Tongue (tissue), 3 donors: ENCODE measurements at places on chromosomes 1 and 21. TPM values are rescaled to one million over a fixed set of nuclear protein-coding genes. Genes with fewer than 3 reads are reported as not detected.

Gene S100A14
- 40.9 TPM for total RNA-seq

Gene RGS8
- 0.10 TPM for total RNA-seq

Gene NEK7
- 131 TPM for total RNA-seq

Gene AADACL3
- total RNA-seq, result not detected

Gene BSND
- not detected for total RNA-seq

Gene PSEN2
- total RNA-seq, result 82.4 TPM

Gene OLFML2B
- total RNA-seq, result 45.7 TPM

Gene ARL8A
- 29.8 TPM for total RNA-seq

Gene OR2L13
- not detected for total RNA-seq

Gene TACSTD2
- total RNA-seq, result 65.3 TPM

DNA sequence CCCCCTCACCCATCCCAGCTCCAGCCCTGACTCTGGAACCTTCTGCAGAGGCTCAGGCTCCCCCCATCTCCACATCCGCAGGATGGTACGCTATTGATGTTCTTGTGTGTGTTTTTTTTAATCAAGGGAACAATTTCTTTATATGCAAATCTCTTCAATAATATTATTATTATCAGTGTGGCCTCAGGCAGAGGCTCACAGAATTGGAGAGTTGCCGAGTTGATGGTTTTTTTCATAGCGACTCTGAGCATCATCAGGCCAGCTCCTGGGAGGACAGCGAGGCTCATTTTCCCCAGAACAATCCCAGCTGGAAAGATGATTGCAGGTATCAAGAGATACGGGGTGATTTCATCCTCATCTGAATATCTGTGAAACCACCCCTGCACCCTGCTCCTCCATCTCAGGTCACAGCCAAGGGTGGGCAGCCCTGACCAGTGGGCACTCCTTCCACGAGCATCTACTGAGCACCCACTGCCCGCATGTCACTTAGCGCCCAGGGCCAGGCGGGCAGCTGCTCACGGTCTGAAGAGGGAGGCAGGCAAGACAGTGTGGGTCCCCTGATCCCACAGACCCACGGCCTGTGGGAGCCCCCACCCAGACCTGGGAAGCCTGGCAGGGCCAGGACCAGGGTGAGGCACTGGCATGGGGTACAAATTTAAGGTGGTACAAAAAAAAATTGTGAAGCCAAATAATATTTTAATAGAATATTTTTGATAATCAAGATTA is 245.6 kb upstream of the VAMP3 start:
- DNase-seq, result no peak

DNA sequence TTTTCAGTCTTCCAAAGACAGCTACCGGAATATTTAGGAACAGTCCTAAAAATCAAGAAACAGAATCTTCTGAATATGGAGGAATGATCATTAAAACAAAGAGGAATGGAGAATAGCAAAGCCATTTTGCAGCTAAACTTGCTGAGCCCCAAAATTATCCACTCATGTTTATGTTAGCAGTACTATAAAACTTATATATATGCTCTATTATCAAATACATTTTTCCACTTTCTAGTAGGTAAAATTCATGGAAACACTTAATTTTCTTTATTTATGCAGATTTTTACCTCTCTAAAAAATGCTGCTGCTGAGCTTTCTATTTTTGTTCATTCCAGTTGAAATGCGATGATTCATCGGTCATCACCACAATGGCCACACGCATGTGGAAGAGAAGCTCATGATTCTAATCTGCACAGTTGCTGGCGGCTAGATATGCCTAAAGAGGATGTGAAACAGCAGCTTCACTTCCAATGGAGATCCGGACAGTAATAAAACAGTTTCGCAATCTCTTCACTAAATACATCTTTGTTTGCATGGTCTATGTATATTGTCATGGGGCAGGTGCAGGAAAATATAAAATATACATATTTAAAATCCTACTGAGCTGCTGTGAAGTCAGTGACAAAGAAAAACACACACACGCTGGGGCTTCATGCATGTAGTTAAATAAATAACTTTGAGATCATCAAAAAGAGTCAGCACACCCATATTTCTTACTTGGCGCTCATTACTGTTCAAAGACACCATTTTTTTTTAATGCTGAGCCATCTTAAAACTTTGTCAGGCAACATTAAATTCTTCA is 292.2 kb downstream of the SMYD3 start:
- peak; percentile 30 for DNase-seq

DNA sequence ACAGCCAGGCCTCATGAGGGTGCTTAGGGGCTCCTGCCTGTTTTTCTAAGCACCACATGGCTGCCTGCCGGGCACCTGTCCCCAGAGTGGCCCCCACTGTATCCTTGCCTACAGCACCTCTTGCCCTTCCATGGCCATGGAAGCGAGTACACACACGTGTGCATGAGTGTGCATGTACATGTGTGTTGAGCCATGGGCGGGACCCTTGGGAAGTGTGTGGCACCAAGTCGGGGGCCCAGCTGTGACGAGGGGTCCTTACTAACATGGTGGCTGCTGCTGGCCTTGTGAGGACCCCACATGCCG is 25.8 kb downstream of the KRTAP10-1 start:
- no peak for DNase-seq

DNA sequence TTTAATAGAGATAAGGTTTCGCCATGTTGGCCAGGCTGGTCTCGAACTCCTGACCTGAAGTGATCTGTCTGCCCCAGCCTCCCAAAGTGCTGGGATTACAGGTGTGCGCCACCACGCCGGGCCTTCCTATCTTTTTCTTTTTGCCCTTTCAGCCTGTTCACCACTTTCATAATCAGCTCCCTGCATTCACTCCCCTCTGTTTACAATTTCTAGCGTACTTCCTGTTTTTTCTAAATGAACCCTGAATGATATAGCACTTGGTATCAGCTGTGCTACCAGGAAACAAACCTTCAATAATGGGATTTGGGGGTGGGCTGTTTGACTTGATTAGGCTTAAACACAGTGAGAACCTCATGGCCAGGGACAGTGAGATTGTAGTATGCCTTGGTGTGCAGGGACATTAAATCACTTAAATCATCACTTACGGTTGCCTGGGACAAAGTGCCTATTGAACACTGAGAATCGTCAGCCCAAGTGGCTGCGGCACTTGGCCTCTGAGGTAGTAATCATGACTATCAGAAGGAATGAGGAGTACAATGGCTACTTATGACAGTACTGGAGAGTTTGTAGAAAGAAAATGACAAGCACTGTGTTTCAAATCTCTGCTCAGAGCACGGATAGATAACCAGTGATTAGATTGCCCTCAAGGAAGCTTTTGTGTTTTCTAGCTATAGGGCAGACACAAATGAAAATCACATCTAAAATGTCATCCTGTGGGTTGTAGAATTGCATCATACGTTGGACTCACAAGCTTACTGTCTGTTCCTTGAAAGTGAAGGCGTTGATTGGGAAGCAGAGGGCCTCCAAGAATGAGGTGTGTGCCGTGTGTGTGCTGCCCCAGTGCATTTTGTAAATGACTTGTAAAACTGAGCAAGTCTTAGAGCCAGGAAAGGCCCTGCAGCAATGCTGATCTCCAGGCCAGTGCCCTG is 661.8 kb downstream of the MATN1 start:
- no peak for DNase-seq

- no peak for DNase-seq
Observed at GRCh38 chr1:77413541-77414335, 131.9 kb downstream of the AK5 start.

- DNase-seq, result no peak
Observed at GRCh38 chr1:83845437-83846071, 153.4 kb downstream of the TTLL7 start.

- no peak for DNase-seq
Observed at GRCh38 chr21:29072873-29073221, 601 bp downstream of the CCT8 start.

GRCh38 chr1:31400393-31400792 is 12.6 kb upstream of the SERINC2 start:
- no peak for DNase-seq

- DNase-seq, result peak; percentile 20
Observed at GRCh38 chr1:229753764-229754551, 127.9 kb downstream of the URB2 start.

GRCh38 chr1:182724215-182724614 is 39.8 kb upstream of the RGS8 start:
- DNase-seq, result no peak

DNA sequence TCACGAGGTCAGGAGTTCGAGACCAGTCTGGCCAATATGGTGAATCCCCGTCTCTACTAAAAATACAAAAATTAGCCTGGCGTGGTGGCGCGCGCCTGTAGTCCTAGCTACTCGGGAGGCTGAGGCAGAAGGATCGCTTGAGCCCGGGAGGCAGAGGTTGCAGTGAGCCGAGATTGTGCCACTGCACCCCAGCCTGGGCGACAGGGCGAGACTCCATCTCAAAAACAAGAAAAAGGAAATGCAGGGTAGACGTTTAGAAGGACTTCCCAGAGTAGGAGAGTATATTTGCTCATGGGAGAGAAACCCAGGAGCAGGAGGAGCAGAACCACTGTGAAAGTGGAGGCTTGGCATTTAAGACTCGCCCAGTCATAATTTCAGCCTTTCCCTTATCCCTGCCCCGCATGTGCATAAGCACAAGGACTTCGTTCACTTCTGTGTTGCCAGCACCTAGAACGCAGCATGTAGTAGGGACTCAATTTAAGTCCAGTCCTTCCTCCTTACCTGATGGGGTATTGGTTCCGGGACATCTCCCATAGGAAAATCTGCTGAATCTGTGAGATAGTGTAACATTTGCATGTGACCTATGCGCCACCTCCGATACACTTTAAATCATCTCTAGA is 5.2 kb upstream of the MEF2D start:
- DNase-seq, result no peak

GRCh38 chr1:7298145-7298544 is 473.0 kb upstream of the VAMP3 start:
- DNase-seq, result peak; percentile 11

DNA sequence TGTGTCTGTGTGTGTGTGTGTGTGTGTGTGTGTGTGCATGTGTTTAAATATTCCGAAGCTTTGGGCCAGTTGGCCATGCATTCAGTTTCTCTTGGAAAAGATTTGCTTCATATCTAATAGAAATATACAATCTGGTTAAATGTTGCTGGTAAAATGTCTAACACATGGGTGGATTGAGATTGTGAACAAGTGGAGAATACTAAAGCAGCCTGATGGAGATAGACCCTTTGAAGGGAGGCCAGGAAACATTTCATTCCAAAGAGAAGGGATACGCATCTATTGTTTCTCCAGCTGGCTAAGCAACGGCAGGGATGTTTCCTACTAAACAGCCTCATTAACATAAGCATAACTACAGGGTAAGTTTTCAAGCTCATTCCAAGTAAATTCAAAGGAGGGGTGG is 257.5 kb upstream of the PTBP2 start:
- DNase-seq, result peak; percentile 81

DNA sequence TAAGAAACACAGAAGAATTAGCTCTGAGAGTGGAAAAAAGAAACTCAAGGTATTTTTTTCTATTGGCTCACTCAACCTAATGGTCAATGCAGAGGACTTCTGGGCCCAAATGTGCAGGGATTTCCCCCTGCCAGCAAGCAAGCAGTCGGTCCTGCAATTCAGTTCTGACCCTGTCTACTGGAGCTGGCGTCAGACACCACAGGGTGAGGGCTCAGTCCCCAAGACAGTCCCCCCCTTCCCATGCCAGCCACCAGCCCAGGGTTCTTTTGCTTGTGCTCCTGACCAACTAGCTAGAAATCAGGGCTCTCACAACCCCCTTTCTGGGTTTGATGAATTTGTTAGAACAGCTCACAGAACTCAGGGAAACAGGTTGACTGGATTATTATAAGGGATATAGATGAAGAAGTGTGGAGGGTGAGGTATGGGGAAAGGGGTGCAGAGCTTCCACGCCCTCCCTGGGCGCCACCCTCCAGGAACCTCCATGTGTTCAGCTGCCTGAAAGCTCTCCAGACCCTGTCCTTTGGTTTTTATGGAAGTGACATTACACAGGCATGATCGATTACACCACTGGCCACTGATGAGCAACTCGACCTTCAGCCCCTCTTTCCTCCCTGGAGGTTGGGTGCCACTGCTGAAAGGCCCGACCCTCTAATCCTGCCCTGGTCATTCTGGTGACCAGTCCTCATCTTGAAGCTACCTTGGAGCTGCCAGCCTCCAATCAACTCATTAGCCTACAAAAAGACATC is 22.5 kb upstream of the PWP2 start:
- DNase-seq, result no peak

DNA sequence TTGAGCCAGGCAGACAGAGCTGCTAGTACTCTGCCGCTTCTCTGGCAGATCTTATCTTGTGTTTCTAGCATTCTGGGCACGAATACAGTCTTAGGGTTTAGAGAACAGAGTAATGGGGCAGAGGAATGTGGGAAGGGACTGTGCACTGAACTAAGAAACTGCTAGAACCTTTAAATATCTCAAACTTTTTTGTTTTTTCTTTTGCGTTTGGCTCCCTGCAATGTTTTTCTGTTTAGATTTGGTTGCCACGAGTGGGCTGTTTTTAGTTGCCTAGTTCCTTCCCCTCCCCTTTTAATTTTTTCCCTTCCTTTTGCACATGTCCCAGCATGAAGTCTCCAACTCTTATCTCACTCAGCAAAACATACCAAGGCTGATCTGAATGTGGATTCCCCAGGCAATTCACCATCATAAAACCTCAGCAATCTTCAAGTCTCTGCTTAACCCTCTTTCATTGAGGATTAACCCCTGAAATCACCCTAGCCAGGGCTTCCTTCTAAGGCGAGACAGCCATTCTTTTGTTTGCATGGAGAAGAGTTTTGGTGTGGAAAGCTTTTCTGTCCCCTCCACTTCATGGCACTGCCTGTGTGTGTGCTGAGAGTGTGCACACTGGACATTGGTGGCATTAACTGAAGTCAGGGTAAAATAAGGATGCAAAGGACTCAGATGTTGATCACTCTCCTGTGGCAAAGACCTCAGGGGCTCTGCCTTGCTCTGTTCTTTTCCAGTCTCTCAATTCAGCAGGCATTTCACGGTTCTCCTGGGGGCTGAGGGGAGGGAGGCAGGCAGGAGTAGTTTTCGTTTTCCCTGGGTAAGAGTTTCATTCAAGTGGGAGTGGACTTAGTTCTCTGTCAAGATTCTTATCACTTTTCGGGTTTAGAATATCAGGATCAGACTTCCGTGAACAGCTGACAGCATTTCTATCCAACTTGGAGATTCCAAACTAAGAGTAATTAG is 2.8 kb upstream of the ATF3 start:
- DNase-seq, result no peak

GRCh38 chr1:209850342-209850979 is 22.7 kb downstream of the UTP25 start:
- DNase-seq, result peak; percentile 20

GRCh38 chr1:227808566-227808965 is 6.9 kb upstream of the PRSS38 start:
- DNase-seq, result no peak

GRCh38 chr1:201341377-201341776 is 36.1 kb downstream of the TNNT2 start:
- no peak for DNase-seq

DNA sequence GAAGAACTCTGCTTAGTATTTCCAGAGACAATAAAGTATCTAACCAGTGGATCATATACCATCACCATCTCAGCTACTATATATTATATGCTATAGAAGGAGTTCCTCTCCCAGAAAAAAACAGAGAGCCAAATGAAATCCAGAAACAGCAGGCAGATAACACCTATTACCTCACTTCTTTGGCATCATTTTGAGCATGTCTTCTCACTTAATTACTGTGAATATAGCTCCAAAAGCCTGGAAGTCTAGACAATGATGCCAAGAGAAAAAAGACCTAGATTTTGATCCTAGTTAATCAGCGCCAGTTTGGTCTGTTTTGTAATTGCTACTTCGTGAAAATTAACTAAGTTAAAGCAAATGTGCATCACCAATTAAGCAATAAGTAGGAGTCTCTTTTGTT is 131.3 kb downstream of the EIF4G3 start:
- peak; percentile 35 for DNase-seq
